HCT116 (cell line): ENCODE measurements at places on chromosomes 12 and 14. TPM values are rescaled to one million over a fixed set of nuclear protein-coding genes. Genes with fewer than 3 reads are reported as not detected.

GRCh38 chr12:89994911-89995310 is 286.3 kb upstream of the ATP2B1 start:
- no peak for DNase-seq

DNA sequence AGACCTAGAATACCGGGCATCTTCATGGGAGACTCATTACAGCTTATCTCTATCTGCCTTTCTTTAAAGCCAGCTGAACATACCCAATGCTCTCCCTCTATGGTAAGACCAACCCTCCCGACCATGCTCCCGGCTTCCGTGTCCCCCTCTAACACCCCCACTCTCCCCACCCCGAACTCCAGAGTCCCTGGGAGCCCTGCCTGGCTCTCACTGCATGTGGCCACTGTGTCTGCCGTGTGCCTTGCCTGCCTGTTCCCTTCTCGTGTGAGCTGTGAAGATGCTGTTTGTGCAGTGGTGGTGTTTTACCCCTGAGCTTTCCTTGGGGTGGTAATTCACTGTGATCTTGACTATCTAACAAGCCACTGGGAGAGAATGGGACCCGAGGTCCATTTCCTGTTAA is 146.4 kb upstream of the FKBP4 start:
- no peak for DNase-seq

DNA sequence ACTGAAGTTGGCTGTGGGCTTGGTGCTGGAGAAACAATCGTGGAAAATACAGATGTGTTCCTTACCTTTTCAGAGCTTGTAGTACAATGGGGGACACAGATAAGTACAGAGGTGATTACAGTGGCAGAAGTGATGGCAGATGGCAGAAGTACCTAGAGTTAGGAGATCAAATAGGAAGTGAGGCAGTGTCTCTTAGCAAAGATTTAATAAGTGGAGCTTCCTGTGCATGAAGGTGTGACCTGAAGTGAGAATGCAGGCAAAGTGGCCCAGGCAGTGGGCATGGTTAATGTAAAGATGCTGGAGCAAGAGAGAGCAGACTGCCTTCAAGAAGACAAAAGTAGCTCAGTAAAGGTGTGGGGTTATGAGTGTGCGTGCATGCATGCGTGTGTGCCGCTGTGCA is 16.0 kb downstream of the LRRK2 start:
- DNase-seq, result no peak

DNA sequence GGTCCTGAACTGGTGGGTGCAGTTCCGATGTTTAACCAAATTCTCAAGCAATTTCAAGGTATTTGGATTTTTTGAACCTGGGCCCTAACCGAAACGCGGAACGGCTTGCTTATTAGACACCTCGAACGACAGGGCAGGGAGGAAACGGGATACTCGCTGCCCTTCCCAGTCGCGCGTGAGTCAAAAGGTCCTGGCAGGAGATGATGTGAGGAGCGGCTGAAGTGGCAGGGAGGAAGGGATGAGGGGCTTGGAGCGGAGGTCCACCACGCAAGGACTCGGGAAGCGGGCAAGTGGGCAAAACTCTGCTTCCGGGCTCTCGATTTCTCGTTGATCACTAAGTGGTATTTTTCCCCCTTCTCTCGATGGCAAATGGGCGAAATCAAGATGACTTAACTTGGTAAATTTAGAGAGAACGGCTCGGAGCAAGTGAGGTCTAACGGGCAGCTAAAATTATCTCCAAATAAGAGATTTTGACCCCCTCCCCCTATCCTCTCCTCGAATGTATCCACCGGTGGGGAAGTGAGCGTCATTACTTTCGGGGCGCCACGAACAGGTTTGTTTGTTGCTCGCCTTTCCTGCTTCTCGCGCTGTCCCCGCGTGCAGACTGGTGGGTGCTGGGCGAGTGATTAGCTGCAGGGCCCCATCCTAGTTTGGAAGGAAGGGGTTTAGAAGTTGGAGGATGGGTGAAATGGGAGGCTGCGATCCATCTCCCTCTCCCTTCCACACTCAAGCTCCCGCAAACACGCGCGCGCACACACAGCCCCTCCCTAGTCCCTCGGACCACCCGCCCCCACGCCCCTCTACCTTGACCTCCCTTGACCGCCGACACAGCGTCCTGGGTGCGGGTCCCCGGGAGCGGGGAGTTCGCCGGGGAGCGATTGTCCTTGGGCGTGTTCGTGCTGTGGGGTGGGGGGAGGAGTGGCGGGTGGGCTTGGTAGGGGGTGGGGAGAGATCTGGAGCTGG is 986 bp upstream of the NTF3 start:
- no peak for DNase-seq

GRCh38 chr12:82461836-82462235 is 103.5 kb downstream of the METTL25 start:
- no peak for DNase-seq

- no peak for DNase-seq
Measured at GRCh38 chr14:68257969-68258368, 438.4 kb downstream of the RAD51B start.

- DNase-seq, result no peak
Measured at GRCh38 chr14:63941023-63941422, 88.2 kb downstream of the SYNE2 start.

GRCh38 chr14:49853158-49853477 is 530 bp upstream of the NEMF start:
- DNase-seq, result no peak

DNA sequence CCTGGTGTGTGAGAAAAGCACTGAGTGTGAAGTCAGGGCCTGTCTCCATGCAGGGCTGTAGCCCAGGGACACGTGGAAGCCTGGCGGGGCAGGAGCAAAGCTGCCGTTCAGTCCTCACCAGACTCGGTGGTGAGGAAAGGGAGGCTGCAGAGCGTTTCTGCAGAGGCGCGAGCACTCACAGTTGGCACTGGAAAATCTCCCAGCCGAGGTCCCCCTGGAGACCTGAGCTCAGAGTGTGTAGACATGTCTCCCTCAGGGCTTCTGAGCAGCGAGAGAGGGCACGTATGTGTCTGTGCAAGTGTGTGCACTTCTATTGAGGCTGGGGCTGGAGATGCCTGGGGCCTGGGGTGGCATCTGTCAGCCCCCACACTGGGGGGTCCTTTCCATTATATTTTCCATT is 11.0 kb upstream of the HHIPL1 start:
- DNase-seq, result no peak

The AMN gene
- 5.7 TPM for total RNA-seq

The PZP gene
- total RNA-seq, result not detected

The BDKRB2 gene
- total RNA-seq, result 0.49 TPM

The KRT7 gene
- total RNA-seq, result 72.6 TPM

The KRT3 gene
- not detected for total RNA-seq

The ATP5MC2 gene
- 304 TPM for total RNA-seq

The NINJ2 gene
- total RNA-seq, result not detected

The TTC9 gene
- 2.4 TPM for total RNA-seq

The PTCSC3 gene
- not detected for total RNA-seq

The PSMC6 gene
- 71.7 TPM for total RNA-seq
